HAP-1 (cell line): ENCODE measurements at places on chromosomes 3 and 15.
A peak's percentile ranks its signal among the peaks of the same experiment; 100 is the strongest.

DNA sequence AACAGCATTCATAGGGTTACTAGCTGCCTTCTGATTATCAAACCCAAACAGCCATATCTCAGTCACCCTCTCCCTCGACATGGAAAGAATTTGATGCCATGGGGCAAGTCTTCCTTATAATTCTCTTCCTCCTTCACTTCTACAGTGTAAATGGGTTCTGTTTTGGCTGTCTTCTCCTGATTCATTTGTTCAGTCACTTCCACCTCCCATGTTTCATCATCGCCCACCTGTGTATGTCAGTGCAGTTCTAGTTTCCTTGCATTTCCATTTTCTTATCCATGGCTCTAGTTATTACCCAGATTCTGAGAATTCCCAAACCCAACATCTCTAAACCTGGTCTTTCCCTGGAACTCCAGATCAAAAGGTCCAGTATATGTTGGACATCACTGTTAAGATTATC, 41.0 kb downstream of the RIOX2 start:
- no peak for DNase-seq

GRCh38 chr15:59420986-59421618, 16.9 kb upstream of the FAM81A start:
- peak; percentile 19 for DNase-seq

DNA sequence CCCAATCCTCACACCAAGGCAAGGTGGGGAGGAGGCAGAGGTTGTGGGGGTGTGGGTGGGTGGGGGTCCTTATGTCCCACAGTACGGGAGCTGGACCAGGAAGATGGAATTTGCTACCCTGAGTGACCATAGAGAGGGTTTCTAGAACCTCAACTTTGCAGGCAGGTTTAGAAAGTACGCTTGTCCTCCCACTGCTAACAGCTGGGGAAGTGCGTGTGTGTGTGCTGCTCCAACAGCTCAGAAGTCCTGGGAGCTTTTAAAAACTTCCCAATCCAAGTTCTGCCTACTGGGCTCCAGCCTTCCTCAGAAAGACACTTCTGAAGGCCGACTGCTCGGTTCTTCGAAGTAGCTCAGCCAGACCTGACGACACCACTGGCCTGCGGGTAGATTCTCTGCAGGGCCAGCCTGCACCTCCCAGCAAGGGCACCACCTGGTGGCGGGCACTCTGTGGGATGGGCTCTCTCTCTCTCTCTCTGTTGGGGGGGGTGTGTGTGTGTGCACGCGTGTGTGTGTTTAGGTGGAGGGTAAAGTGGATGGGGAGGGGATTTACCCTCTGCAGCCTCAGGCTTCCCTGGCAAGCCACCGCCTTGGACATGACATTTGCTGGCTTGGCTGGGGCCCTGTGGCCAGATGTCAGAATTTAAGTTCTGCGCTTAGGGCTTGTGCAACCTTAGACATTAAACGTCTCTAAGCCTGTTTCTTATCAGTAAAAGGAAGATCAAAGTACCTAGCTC, 15.6 kb downstream of the TMEM158 start:
- peak; percentile 79 for DNase-seq

DNA sequence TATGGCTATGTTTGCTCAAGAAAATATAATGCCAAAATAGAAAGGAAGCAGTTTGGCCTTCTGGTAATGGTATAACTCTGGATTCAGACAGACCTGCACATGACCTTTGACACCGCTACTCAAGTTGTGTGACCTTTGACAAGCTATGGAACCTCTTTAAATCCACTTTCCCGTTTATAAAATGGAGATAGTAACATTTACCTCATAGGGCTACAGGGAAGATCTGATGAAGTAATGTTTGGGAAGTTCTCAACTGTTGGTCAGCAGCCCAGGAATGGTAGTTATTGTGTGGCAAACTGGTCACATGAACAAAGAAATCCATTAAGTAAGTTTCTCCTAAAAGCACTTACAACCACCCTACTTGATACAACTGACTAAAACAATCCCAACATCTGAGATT, 95.1 kb upstream of the PHLDB2 start:
- no peak for DNase-seq

GRCh38 chr3:25453619-25454004, 25.5 kb downstream of the RARB start:
- DNase-seq = no peak

DNA sequence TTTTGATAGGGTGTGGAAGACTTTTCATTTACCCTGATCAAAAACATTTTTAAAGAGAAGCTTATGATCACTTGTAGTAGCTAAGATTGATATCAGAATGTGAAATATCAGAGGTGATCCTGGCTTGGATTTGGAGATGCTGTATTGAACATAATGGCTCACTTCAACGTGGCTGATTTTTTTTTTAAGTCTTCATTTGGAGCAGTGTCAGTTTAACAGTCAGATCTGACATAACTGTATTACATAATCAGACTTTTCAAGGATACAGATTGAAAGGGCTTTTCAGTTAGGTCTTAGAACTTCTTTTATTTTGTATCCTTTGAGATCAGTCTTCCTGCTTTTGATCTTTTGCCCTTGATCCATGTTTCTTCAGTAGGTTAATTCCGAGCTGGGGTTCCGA, 98.5 kb downstream of the ITPR1 start:
- no peak for DNase-seq

DNA sequence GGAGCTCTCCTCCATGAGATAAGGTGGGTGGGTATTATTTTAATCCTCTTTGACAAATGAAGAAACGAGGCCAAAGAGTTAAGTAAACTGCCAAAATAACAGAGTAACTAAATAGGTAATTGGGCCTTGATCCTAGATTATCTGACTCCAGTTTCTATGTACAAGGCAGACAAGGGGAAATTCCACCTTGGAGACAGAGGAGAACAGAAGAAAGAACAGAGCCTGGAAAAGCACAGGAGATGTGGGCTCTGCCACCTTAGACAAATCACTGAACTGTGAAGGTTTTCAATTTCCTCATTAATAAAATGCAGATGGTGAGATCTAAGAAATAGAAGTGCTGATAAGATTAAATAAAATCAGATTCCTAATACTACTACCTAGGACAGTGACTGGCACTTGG, 310.2 kb upstream of the TLE3 start:
- no peak for DNase-seq

DNA sequence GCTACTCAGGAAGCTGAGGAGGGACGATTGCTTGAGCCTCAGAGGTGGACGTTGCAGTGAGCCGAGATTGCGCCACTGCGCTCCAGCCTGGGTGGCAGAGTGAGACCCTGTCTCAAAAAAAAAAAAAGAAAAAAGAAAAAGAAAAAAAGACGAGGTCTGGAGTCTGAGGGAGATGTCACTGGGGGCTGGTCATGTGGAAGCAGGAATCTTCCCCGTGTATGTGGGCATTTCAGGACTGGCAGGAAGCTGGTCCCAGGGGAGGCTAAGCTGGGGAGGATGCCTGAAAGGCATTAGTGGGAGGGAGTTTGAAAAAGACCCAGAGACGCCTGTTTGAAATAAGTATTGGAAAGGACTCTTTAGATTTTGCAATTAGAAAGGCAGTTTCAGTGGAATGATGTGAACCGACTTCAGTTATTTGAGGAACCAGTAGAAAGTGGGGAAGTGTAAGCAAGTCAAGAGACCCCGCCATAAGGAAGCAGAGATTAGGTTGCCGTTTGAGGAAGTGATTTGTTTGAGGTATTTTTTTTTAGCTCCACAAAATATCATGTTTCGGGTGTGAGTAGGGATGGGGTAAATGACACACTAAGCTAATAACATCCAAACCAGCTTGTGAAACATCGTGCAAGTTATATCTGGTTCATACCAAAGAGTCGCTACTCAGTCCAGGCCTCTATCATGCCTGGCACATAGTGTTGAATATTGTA, 55.5 kb downstream of the ST6GAL1 start:
- DNase-seq = no peak

GRCh38 chr15:41465822-41466421, 27.8 kb upstream of the ITPKA start:
- DNase-seq = peak; percentile 45

GRCh38 chr3:103173940-103174339, 739.1 kb downstream of the ZPLD1 start:
- no peak for DNase-seq

DNA sequence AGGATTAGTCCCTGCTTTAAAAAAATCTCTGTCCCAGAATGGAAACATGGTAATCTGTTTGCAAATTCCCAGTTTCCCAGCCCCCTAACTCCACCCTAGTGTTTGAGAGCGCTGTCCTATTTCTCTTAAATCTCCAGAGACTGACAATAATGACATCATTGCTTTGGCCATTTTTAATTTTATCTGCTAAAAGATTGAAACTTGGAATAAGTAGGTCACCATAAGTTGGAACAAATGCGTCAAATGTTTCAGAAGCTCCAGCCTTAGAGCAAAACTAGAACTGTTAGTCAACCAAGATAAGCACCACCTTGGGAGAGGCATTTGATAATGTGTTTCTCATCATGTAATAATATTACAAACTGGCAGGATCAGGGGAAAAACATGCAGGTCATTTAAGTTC, 25.7 kb upstream of the MB21D2 start:
- DNase-seq = no peak

GRCh38 chr3:48561045-48561736, 2.4 kb downstream of the UCN2 start:
- DNase-seq = no peak

DNA sequence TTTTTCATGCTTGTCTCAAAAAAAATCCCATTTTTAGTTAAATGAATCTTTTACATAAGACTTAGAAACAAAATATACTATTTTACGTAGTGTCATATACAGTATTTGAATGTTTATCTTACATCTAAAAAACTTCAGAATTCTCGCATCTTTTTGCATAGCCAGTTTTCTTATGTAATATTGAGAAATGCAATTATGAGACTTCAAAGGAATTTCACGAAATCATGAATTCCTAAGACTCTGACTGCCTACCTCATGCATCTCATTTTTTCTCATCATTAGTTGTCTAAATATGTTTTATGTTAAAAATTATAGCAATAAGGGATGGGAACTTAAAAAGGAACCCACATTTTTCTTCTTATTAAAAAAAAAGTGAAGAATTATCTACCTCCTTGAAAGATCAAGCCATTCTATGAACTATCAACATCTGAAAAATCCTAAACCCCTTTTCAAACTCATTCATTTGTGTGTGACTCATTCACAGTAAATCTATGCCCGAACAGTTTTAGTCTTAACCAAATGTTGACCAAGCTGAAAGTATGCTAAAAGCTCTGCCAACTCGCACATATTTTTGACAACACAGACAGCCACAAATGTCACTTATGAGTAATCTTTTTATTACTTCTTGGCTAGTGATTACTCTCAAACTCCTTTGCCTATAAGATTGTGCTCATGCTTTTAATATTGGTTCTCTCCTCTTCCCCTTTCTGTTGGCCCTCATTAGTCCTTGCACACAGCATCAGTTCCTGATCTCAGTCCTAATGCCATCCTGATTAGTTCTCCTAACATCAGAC, 115.9 kb downstream of the DCLK3 start:
- no peak for DNase-seq

DNA sequence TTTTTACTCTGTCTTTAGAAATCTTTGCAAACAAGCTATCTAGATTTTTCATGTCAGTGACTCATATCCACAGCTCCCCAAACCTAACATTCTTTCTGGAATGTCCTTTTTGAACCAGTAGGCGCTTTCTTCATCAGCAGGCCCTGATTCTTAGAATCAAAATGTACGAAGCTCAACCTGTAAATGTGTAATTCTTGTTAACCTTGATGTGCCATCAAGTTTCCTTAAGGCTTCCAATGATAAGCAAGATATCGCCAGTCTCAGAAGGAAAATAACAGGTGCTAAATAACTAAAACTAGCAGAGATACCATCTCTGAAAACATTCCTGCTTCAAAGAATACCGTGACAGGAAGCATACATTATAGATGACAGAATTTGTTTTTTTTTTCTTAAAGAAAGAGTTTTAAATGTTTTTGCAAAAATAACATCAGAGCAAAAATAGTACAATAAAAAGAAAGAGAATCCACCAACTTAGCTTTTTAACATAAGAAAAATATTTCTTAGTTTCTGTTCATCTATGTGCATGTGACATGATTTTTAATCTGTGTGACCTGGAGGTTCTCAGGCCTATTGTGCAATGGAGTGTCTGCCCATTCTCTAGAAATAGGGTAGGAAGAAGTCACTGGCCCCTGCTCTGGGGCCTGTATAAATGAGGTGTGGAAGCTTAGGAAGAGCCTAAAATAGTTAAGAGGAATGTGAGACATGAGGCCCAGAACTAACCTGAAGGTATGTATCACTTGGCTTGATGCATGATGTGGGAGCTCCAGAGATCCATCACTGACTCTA, 14.7 kb upstream of the SECISBP2L start:
- no peak for DNase-seq

DNA sequence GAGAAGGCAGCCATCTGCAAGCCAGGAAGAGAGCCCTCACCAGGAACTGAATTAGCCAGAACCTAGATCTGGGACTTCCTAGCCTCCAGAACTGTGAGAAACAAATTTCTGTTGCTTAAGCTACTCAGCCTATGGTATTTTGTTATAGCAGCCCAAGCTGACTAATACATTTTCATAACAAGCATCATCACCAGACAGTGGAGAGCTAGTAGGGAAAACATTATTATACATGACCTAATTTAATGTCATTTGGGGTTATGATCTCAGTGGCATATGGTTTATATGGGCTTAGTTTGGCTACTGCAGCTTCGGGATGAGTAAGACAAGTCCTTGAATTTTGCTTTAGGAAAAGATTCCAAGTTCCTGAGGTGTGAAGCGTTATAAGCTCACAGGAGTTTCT, 35.6 kb downstream of the LNP1 start:
- no peak for DNase-seq

GRCh38 chr15:28098766-28099554, at the start of gene OCA2:
OCA2 (minus strand) TSS chr15:28099315; CDS start chr15:28081874, 17,441 bp downstream.
- DNase-seq = peak; percentile 55

DNA sequence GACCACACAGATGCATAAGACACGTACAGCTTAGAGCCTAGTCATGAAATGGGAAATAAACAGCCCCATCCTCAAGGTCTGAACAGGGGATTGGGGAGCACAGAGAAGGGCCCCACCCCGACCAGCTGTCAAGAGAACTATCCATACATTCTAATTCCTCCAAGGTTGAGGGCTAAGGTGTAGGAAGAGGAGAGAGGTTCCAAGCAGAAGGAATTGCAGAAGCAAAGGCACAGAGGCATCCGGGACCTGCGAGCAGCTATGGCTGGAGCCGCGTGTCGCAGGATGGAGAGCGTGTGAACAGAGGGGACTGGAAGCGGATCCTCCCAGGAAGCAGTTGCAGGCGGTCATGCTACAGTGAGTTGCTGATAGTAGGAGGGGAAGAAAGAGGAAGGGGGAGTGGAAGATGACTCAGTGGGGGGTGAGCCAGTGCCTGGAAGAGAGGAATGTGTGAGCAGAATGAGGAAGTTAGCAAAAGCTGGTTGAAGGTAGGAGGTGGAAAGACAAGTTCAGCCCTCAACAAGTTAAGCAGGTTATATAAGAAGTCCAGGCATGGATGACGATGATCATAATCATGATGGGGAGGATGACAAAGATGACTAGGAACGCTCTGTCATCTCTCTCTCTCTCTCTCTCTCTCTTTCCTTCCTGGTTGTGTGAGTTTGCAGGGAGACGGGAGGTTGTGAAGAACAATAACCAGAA, 89.7 kb downstream of the LIPC start:
- DNase-seq = no peak
